Ammon's horn (tissue), 1 donor: ENCODE measurements at places on chromosomes 6 and 20.

GRCh38 chr20:43376831-43377230, 80.9 kb upstream of the SRSF6 start:
- no peak for DNase-seq

DNA sequence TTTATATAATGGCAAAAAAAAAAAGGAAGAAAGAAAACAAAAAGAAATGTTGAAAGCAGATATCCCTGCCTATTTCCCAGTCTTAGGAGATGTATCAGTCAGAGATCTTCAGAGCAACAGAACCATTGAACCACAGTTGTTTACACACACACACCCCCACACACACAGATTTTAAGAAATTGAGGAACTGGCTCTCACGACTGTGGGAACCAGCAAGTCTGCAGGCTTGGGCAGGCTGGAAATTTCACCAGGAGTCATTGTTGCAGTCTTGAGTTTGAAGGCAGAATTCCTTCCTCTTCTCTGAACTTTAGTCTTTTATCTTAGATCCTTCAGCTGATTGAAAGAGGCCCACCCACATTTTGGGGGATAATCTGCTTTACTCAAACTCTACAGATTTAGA, 380.9 kb downstream of the CDKAL1 start:
- no peak for DNase-seq

GRCh38 chr6:7770111-7770510, 44.2 kb downstream of the BMP6 start:
- DNase-seq = no peak

DNA sequence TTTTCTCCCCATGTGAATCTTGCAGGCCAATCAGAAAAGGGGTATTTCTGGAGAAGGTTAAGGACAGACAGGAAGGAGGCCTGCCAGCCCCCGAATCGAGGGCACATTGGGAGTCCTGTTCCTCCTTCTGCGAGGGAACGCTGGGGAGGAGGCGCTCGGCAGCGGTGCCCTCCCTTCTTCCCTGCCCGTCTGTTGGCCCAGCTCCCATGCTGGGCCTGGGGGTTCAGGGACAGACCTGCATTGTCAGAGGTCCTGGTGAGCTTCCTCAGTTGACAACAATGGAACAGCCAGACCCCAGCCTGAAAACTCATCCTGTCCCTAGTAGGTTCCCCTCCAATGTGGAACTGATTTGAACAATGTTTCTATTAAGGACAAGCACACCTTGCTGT, 15.1 kb upstream of the SYNJ2 start:
- DNase-seq = no peak

DNA sequence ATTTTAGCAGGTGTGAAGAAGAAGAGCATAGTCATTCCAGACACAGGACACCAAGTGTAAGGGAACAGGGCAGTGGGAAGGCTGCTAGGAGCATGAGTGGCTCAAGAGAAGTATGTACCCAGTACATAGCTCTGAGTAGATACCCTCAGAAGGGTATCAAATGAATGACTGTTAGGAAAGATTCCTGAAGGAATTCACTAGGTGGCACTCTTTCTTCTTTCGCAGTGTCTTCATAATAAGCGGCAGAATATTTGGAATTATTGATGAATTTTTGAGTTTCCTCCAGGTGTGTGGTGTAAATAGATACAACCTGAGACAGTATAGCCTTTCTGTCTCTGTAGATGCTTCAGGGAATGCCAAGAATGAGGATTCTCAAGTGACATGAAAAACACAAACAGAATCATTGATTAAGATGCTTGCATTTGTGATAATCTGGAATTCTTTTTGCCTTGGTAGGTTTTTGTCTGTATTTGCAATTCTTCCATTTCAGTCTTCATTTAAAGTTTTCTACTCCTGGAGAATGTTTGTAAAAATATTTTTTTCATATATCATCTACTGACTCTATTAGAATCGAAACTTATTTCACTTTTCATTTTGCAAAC, 264.3 kb upstream of the RIMS1 start:
- DNase-seq = peak; percentile 4

DNA sequence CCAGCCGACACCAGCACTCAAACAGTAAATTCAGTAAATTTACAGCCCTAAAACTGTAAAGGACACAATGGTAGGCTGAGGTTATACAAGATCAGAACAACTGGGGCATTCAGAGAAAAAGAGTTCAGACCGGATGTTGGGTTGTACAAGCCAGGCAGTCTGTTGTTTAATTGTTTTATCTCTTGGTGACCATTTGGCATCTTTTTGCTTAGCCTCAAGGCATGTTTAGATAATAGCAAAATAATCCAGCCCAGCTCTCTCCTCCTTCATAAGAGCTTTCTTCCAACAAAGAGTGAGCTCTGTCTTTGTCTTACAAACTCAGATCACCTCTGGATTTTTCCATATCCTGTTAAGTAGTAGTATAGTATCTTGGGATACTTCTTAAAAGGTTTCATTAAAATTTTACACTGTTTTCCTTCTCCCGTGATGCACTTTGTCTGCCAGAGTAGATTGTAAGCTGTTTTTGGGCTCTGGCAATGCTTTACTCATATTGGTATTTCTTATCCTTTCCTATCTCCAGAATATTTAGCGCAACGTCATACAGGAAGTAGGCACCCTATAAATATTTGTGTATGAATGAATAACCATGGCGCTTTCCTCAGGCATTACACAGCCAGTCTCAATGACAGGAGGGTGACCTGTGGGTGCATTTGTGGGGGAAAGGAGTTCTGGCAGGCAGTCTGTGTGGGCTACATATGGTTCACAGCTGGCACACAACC, 35.6 kb upstream of the TRAM2 start:
- no peak for DNase-seq

DNA sequence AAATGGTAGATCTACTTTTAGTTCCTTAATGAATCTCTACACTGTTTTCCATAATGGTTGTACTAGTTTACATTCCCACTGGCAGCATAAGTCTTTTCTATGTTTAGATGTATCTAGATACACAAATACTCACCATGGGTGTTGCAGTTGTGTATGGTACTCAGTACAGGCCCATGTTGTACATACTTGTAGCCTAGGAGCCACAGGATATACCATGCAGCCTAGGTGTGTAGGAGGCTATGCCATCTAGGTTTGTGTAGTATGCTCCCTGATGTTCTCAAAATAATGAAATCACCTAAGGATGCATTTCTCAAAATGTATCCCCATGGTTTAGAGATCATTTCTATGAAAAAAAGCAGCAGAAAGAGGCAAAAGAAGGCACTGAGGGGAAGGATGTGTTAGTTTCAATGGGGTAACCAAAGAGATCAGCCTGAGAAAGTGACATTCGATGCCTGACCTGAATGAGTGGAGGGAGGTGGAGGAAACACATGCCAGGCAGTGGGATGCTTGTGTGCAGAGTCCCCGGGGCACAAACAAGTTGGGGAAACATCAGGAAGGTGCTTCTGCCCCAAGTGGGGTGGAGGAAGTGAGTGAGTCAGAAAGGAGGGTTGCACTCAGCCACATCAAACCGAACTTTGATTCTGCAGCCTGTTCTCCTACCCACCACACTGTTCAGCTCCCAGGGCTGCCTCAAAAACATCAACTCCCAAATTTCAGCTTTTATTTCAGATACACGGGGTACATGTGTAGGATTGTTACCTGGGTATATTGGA, 191.2 kb downstream of the ZNF217 start:
- no peak for DNase-seq

- peak; percentile 15 for DNase-seq
Observed at GRCh38 chr6:69732640-69733039, 64.2 kb downstream of the LMBRD1 start.
